GM23338 (cell line): ENCODE measurements at places on chromosomes 13 and 19. TPM values are rescaled to one million over a fixed set of nuclear protein-coding genes. Genes with fewer than 3 reads are reported as not detected.

DNA sequence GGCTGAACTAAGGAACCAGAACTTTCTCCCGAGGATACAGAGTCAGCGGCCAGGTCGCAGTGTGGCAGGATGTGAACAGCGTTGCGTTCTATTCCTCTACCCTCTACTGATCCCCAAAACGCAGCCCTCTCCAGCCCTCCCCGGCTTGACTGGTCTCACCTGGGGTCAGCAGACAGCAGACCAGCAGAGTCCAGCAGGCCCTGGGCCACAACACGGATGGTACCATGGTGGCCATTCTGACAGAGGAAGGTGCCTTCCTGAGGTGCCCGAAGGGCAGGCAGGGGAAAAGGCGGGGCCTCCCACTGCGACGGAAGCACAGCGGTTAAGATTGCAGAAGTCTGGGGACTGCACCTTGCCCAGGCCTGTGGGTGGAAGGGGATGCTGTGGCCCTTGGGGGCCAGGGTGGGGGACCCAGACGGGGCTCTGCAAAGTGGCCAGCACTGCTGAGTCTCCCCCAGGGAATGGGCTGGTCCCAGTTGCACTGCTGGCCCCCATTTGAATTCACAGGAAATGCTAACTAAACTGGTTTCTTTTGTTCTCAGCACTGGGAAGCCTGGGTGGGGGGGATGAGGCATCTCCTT lies at the start of gene ICAM3:
ICAM3 (minus strand) TSS at position 245 of the 581 bp plus-strand sequence; CDS start at position 235, 10 bp downstream.
- no peaks in the 10 kb centered on the region for H3K27me3 ChIP-seq
- no peak for DNase-seq
- H3K4me1 ChIP-seq = peaks cover 20% of the 10 kb centered on the region; the same call in 1 of the 2 replicates
- H3K4me3 ChIP-seq = no peak within 1 kb of the TSS
- no peak within 1 kb of the TSS for H3K27ac ChIP-seq

GRCh38 chr13:99860745-99861144 lies 110.8 kb downstream of the ZIC5 start:
- peaks cover 80% of the 10 kb centered on the region for H3K4me1 ChIP-seq
- no peak overlapping the region for H3K27ac ChIP-seq
- no peak overlapping the region for H3K4me3 ChIP-seq
- H3K27me3 ChIP-seq = no peaks in the 10 kb centered on the region
- H3K36me3 ChIP-seq = no peaks in the 10 kb centered on the region

- 0 out of 2 replicates have a peak, but pooled peaks cover 6% of the 10 kb centered on the region for H3K27me3 ChIP-seq
- H3K36me3 ChIP-seq = no peaks in the 10 kb centered on the region
- H3K4me1 ChIP-seq = peaks cover 8% of the 10 kb centered on the region
- no peak overlapping the region for H3K4me3 ChIP-seq
These were observed 3.4 kb downstream of the EVI5L start for GRCh38 chr19:7833225-7834099.

- H3K27ac ChIP-seq = no peak overlapping the region
- no peaks in the 10 kb centered on the region for H3K4me1 ChIP-seq
- no peaks in the 10 kb centered on the region for H3K27me3 ChIP-seq
These were observed 35.9 kb downstream of the COG3 start for GRCh38 chr13:45500492-45501174.

GRCh38 chr13:97384371-97384770 lies 49.6 kb upstream of the RAP2A start:
- H3K4me3 ChIP-seq = no peak overlapping the region
- no peak overlapping the region for H3K27ac ChIP-seq
- H3K36me3 ChIP-seq = no peaks in the 10 kb centered on the region
- no peaks in the 10 kb centered on the region for H3K27me3 ChIP-seq

GRCh38 chr19:19866611-19867248 lies 1.0 kb downstream of the ZNF253 start:
- H3K36me3 ChIP-seq = no peaks in the 10 kb centered on the region; the same call in 1 of the 2 replicates
- DNase-seq = peak; percentile 95
- peaks cover 29% of the 10 kb centered on the region for H3K4me1 ChIP-seq
- H3K27ac ChIP-seq = peak overlapping the region; percentile 98
- H3K27me3 ChIP-seq = no peaks in the 10 kb centered on the region
- H3K4me3 ChIP-seq = peak overlapping the region; percentile 78

GRCh38 chr13:26019881-26020870 lies 31.6 kb downstream of the SHISA2 start:
- no peaks in the 10 kb centered on the region for H3K36me3 ChIP-seq
- H3K4me3 ChIP-seq = no peak overlapping the region
- H3K27ac ChIP-seq = peak overlapping the region; percentile 57; the same call in 1 of the 2 replicates
- no peak for DNase-seq
- H3K4me1 ChIP-seq = peaks cover 8% of the 10 kb centered on the region
- no peaks in the 10 kb centered on the region for H3K27me3 ChIP-seq

DNA sequence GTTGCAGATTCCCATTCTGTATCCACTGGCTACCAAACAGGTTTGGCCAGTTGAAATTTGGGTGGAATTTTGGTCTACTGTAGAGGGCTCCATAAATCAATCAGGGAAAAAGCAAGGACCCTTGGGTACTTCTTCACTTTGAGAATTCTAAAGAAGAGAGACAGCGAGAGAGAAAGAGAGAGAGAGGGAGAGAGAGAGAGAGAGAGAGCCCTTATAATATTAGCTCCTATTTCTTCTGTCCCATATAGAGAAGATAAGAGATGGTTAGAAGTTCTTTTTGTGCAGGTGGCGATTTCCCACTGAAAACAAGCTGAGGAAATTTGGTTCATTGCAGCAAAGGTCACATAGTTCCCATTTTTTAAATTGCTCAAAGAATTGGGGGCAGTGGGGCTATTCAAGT lies 88.6 kb upstream of the ZNF536 start:
- no peak overlapping the region for H3K27ac ChIP-seq
- DNase-seq = no peak
- no peak overlapping the region for H3K4me3 ChIP-seq

GRCh38 chr13:71278512-71278911 lies 588.5 kb downstream of the DACH1 start:
- no peaks in the 10 kb centered on the region for H3K27me3 ChIP-seq
- H3K36me3 ChIP-seq = no peaks in the 10 kb centered on the region
- no peak overlapping the region for H3K4me3 ChIP-seq
- DNase-seq = no peak

GRCh38 chr19:51971624-51972023 lies 15.0 kb downstream of the ZNF350 start:
- no peak overlapping the region for H3K4me3 ChIP-seq
- DNase-seq = peak; percentile 22
- no peaks in the 10 kb centered on the region for H3K27me3 ChIP-seq
- no peak overlapping the region for H3K27ac ChIP-seq
- peaks cover 56% of the 10 kb centered on the region for H3K36me3 ChIP-seq

DNA sequence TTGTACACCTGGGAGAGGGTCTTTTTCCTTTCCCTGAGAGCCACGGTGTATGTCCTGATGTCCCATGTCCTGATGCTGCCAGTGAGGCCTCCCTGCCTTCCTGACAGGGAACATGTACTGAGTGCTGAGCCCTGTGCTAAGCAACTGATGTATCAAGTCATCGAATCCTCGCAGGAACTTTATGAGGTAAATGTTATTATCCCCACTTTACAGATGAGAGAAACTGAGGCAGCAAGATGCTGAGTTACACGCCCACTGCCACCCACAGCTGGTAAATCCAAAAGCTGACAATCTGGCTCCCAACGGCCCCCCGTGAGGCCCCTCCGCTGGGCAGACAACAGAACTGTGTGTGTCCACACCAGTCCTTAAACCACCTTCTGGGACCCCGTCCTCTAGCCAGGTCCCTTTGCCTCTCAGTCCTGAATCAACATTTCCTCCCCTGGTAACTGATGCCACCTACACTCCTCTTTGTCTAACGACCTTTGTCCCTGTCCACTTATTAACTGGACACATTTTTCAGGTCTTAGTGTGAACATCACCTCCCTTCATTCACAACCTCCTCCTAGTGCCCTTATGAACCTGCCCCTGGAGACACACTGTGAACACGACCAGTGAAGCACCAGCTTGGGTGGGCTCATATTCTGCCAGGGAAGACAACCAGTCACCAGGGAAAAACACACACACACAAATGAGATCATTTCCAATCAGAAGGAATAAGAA lies 5.4 kb upstream of the VSIG10L start:
- H3K4me1 ChIP-seq = peaks cover 9% of the 10 kb centered on the region
- no peaks in the 10 kb centered on the region for H3K36me3 ChIP-seq
- no peaks in the 10 kb centered on the region for H3K27me3 ChIP-seq
- DNase-seq = no peak
- H3K4me3 ChIP-seq = no peak overlapping the region

The CTXN1 gene
- 52.4 and 53.1 TPM in 2 replicates for total RNA-seq

The TMEM259 gene
- total RNA-seq = 144 and 196 TPM in 2 replicates

The CYP2A7 gene
- 4.8 TPM in 1 of 2 replicates, not detected in the other for total RNA-seq

The SH2D3A gene
- total RNA-seq = 25.6 and 38.4 TPM in 2 replicates

The ETV2 gene
- 0.87 TPM in 1 of 2 replicates, not detected in the other for total RNA-seq

The SBK2 gene
- total RNA-seq = 2.0 and 3.5 TPM in 2 replicates

The SYCN gene
- not detected in 2 replicates for total RNA-seq

The CYP4F2 gene
- not detected in 2 replicates for total RNA-seq

The TTC9B gene
- 0.35 and 0.63 TPM in 2 replicates for total RNA-seq

The ZNF772 gene
- 27.7 and 28.0 TPM in 2 replicates for total RNA-seq

The COMP gene
- 0.63 TPM in 1 of 2 replicates, not detected in the other for total RNA-seq
